ENCODE measurements at places on chromosomes 3 and 15.

DNA sequence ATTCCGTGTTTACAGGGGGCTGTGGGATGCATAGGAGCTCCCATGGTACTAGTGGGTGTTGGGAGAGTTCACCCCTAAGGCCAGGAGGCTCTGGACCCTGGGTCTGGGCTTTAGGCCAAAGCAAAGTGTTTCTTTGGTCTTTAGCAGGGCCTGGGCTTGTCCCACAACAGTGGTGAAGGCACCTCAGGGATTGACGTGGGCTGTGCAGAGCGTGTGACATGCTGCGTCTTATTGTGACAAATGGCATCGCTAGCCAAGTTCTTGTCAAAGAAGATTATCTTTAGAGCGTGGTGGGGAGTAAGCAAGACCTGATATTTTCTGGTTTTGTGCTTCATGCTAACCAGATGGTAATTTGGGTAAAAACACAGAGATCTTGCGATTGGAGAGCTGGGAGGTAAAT lies 170.1 kb downstream of the APBA2 start:
- DNase-seq: no peak

DNA sequence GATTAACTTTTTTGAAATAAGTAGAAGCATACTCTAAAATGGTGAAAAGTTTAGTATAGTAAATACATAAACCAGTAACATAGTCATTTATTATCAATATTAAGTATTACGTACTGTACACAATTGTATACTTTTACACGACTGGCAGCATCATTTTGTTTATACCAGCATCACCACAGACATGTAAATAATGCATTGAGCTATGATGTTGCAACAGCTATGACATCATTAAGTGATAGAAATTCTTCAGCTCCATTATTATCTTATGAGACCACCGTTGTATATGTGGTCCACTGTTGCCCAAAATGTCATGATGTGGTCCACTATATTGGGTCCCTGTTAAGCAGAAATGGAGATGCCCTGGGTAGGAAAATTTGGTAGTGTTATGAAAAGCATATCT lies 51.3 kb downstream of the DRD3 start:
- peak; percentile 16 for DNase-seq

DNA sequence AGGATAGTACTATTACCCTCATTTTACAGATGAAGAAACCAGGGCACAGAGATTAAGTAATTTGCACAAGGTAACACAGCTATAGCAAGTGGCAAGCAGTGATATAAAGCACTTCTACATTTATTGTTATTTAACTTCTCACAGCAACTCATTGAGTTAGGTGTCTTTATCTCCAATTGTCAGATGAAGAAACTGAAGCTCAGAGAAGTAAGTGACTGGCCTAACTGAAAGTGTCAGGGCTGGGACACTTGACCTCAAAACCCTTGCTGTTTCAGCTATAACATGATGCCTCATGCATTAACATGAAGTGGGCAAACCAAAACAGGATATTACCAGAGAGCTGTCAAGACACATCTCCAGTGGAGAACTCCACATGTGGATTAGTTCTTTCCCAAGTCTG lies 65.8 kb upstream of the LEKR1 start:
- no peak for DNase-seq

DNA sequence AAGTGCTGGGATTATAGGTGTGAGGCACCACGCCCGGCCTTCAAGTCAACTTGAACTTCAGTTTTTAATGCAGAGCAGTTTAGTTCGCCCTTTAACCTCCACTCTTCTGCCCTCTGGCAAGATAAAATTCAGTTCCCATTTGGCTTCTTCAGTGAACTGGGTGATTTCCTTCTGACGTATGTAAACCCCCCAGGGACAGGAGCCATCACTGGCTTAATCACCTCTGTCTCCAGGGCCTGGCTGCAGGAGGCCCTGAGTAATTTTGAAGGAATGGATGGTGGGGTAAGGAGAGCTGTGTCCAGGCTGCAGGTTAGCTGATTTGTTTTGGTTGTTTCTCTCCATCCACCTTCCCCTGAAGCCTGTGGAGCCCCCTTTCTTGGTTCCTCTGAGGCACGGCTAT lies 11.9 kb downstream of the MCM2 start:
- peak; percentile 27 for DNase-seq

GRCh38 chr3:168419091-168419490 lies 323.4 kb upstream of the GOLIM4 start:
- DNase-seq: no peak

- DNase-seq: no peak
These were observed 32.5 kb downstream of the TPRG1 start for GRCh38 chr3:189204167-189204866.

GRCh38 chr15:31309893-31310606 lies 16.6 kb upstream of the KLF13 start:
- no peak for DNase-seq

- peak; percentile 94 for DNase-seq
These were observed 50.8 kb downstream of the GXYLT2 start for GRCh38 chr3:72938471-72939265.

DNA sequence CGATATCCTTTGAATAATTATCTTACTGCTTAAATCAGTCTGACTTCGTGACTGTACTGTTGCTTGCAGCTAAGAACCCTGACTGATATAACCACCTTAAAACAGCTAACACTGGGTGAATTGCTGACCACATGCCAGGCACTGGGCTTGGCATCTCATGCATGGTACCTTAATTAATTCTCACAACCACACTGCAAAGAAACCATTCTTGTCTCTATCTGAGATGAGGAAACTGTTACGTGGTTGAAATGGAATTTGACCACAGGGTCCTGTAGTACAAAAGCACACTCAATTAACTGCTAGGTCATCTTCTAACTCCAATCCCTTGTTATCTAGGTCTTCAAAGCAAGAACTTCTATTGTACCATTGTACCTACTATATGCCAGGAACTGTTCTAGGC lies 92.7 kb upstream of the PRICKLE2 start:
- no peak for DNase-seq

GRCh38 chr15:69305204-69305931 lies 6.7 kb downstream of the PAQR5 start:
- peak; percentile 96 for DNase-seq

GRCh38 chr15:31228011-31228484 lies 98.6 kb upstream of the KLF13 start:
- no peak for DNase-seq
